Stimulated activated CD8-positive, alpha-beta memory T cell treated with anti-CD3 and anti-CD28 coated beads, Interleukin-2, amount 100 ng/mL, for 1 hour (primary cell): ENCODE measurements at places on chromosomes 11 and 22.

DNA sequence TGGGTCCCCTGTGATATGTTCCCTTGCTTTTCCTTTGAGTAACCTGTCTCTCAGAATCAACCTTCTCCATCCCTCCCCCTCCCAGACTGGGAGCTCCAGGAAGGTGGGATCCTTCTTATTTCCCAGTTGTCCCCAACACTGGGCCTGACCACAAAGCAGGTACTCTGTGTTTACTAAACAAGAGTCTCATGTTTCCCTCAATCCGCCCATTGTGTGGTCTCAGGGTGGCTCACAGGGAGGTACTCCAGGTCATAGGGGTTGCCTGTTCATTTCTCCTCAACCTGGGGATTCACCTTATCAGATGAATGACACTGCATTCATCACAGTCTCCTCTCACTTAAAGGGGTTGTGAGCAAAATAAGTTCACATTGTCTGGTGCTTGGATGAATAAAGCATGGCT lies 26.4 kb upstream of the NAV2 start:
- no peak for DNase-seq

GRCh38 chr11:96122601-96123074 lies 198.7 kb upstream of the MTMR2 start:
- no peak for DNase-seq

GRCh38 chr22:46967445-46968358 lies 205.3 kb downstream of the TBC1D22A start:
- no peak for DNase-seq

DNA sequence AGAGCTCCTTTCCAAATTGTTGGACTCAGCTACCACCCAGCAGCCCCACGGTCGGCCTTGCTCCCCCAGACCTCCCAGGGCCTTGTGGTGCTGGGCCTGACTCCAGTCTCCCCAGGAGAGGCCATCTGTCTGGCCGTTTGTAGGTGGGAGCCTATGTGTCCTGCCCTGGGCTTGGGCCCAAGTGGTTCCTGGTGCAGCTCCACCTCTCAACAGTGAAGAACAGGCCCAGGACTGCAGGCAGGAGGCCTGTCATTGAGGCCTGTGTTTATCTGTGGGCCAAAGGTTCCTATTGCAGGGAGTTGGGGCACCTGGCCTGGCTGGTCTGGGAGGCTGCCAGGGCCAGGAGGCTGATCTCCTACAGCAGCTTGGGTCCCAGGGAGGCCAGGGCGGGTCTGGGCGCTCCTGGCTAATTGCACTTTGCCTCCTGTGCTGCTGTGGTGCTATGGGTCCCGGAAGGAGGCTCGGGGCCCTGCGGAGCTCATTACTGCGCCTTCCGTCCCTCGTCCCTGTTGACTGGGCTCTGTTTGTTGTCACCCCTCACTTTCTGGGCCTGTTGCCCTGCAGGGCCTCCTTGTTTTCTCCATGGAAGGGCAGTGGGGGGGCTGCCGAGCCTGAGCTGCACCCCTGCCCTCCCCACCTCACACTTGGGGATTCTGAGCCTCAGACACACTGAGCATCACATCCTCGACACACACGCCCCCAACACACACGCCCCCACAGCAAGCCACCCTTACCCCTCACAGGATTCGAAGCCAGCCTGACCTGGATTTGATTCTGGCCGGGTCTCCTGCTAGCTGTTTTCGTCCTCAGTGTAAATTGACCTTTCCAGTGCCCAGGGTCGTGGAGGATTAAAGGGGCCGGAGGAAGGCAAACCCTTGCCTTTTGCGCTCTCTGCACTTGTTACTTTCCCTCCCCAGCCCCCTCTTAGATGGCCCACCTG lies 6.8 kb upstream of the OMP start:
- DNase-seq = no peak

DNA sequence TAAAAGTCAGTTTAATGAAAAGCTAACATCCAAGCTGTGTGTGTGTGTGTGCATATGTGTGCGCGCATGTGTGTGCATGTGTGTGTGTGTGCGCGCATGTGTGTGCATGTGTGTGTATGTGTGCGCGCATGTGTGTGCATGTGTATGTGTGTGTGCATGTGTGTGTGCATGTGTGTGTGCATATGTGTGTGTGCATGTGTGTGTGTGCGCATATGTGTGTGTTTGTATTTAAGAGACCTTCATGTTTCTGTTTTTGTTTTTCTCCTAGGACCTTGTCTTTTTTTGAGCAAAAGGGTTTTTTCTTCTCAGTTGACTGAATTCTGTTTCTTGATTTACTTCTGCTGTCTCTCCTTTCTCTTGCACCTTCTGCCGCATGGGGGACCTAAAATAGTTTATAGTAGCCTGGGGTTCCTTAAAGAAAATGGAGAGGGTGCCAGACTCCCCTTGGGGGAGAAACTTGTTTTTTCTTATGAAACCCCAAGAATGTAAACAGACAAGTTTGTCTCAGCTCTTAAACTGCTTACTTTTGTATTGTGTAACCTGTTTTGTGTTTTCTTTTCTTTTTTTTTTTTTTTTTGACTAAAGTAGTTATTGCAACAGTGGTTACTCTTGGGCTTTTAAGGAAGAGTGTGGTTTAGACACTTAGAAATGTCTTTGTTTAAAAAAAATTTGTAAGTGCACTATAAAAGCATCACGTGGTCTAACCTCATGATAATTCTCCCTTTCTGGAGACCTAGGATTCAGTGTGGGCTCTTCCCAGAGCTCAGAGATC lies 53.0 kb downstream of the OSBPL5 start:
- DNase-seq = no peak

DNA sequence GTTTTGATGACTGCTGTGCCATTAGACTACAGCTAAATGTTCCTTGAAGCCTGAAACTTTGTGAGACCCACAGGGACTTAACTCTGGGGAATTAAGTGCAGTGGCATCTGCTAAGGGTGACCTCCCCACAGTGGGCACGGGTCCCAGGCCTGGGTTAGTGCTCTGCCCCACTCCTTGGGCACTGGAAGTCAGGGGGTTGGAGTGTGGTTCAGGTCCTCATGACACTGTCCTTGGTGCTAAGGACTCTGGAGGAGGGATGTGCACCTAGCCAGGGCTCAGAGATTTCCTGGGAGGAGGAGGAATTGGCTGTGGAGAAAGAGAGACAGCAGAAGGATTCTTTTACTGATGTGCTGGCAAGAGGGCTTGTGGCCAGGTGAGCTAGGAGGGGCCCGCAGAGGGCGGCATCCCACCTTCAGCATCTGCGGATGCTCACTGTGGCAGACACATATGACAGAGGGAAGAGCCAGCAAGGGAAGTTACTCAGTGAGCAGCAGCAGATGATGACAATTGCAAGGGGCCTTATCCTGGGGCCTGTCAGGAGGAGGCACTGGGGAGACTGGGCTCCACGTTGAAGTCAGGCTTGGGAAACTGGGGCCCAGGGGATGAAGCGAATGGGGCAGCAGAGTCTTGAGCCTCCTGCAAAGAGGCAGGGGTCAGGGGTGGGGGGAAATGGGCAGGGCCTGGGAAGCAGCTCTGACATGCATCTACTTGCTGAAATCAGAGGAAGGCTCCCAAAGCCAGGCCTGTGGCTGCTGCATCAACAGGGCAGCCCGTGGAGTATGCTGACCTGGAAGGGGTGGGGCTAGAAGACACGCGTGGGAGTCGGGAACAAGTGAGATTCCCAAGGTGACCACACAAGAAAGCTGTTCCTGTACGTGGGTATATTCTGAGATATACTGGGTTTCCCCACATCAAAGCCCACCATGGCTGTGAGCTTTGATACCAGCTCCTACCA lies 144.0 kb downstream of the MPPED1 start:
- DNase-seq = no peak

DNA sequence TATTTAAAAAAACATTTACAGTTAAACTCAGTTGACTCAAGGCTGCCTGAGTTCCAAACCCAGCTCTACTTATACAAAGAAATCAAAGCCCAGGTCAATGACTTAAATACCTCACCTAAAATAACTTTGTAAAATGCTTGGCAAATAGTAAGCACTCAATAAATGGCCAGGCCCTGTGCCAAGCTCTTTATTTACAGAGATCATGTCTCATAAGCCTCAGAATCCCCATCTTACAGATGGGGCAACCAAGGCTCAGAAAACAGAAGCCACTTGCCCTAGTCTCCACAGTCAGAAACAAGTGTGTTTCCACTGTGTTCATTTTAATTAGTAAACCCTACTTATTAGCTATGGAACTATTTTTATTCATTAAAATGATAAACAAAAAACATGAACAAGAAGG lies 30.5 kb upstream of the TTC28 start:
- no peak for DNase-seq

- DNase-seq = no peak
These were observed 96.9 kb downstream of the TEAD1 start for GRCh38 chr11:12770966-12771597.

GRCh38 chr11:130629039-130629438 lies 180.6 kb downstream of the ADAMTS15 start:
- DNase-seq = no peak

DNA sequence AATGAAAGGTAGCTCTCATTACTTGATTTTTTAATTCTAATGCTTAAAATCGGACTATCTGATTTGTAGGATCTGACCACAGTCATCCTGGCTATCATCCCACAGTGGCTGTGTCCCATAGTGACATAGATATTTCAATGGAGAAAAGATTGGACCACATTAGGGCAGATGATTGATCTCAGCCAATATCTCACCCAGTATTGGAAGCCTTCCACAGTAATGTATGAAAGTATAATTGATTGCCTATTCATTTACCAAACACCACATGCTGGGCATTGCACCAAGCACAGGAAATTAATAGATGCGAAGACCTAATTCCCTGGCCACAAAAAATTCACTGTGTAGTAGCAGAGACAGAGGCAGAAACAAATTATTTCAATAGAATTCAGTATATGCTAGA lies 37.6 kb downstream of the FZD4 start:
- DNase-seq = no peak

GRCh38 chr11:20056950-20057943 lies 103.0 kb downstream of the DBX1 start:
- DNase-seq = no peak

GRCh38 chr11:44165432-44165831 lies 70.0 kb downstream of the EXT2 start:
- DNase-seq = no peak

- no peak for DNase-seq
These were observed 380.1 kb upstream of the DDI1 start for GRCh38 chr11:103656382-103656781.

GRCh38 chr11:79155237-79155636 lies 285.6 kb downstream of the TENM4 start:
- no peak for DNase-seq

DNA sequence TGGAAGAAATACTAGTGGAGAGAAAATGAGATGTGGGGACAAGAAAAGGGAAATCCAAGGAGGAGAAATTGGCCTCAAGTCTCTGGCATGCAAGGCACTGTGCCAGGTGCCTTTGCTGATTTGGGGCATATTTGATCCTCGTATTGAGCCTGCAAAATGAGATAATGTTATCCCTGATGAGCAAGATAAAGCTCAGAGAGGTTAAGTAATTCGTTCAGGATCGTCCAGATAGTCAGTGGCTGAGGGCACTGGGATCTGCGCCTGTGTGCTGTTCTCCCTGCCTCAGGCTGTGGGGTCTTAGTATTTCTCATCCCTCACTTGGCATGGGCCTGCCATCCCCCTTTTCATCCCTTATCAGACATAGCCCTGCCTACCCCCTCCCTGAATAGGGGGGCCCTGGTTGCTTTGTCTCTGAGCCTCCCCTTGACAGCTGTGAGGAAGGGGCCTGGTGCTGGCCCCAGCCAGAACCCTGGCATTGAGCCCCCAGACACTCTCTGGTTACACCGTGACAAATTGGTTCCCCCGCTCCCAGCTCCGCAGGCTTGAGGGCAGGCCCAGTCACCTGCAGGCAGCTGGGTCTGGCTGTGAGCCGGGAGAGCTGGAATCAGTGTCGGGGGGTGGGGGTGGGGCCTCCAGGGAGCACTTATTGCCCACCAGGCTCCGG lies 85.7 kb downstream of the NECTIN1 start:
- no peak for DNase-seq

GRCh38 chr11:85590848-85591483 lies 36.2 kb downstream of the DLG2 start:
- DNase-seq = no peak

DNA sequence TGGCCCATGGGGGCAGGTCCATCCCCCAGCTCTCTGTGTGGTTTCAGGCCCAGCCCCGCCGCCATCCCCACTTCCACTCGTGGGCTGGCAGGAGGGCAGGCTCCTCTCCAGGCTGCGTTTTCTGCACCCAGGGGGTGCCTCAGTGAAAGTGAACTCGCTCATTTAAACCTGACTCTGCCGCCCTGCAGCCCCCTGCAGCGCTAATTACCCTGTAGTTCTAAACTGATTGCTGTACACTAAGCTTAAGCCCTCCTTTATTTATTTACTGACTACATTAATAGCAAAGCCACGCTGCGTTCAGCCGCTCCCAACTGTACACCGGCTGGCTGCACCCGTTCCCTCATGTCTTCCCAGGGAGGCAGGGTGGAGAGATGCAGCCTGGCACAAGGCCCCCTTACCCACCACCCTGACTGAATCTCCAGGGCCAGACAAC lies 36.6 kb upstream of the NNMT start:
- DNase-seq = no peak

DNA sequence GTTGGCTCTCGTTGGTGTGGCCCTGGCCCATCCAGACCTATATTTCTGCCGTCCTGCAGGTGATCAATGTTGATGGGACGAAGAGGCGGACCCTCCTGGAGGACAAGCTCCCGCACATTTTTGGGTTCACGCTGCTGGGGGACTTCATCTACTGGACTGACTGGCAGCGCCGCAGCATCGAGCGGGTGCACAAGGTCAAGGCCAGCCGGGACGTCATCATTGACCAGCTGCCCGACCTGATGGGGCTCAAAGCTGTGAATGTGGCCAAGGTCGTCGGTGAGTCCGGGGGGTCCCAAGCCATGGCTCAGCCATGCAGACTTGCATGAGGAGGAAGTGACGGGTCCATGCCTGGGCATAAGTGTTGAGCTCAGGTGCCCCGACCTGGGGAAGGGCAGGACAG lies 57.1 kb upstream of the PPP6R3 start:
- DNase-seq = no peak

DNA sequence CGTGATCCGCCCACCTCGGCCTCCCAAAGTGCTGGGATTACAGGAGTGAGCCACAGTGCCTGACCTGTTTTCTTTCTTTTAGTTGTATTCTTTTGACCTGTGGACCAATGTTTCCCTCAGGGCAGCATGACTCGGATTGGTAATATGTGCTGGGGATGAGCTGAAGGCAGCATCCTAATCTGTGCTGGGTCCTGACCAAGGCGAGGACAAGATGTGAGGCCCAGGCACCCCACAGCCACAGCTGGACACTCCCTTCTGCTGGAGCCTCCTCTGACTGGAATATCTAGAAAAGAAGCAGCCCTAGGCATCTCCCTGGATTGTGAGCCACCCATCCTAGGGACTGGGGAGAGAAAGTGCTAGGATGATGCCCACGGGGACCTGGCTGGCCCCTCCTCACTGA lies 105.4 kb downstream of the PDE2A start:
- no peak for DNase-seq

- DNase-seq = no peak
These were observed 43.5 kb downstream of the GGTLC2 start for GRCh38 chr22:22687638-22688500.

DNA sequence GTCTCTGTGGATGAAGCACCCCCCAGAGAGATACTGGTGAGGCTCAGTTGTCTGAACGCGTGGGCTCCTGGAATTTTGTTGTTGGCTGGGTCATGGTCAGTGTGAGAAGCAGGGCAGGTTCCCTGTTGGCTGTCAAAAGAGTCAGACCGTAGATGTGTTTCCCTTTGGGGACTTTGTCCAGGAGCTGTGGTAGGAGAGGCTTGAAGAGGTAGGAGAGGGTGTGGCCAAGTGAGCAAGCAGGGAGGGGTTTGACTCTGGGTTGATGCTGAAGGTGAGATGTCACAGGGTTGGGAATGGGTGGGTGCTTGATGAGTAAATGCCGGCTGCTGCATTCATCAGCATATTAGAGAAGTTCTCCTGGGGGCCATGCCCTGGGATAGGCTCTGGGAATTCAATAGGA lies 803.2 kb downstream of the TBC1D22A start:
- no peak for DNase-seq

- no peak for DNase-seq
These were observed 727.3 kb downstream of the LRRC4C start for GRCh38 chr11:40732132-40732531.
